ENCODE measurements at places on chromosomes 5 and 9. TPM values are rescaled to one million over a fixed set of nuclear protein-coding genes. Genes with fewer than 3 reads are reported as not detected.

DNA sequence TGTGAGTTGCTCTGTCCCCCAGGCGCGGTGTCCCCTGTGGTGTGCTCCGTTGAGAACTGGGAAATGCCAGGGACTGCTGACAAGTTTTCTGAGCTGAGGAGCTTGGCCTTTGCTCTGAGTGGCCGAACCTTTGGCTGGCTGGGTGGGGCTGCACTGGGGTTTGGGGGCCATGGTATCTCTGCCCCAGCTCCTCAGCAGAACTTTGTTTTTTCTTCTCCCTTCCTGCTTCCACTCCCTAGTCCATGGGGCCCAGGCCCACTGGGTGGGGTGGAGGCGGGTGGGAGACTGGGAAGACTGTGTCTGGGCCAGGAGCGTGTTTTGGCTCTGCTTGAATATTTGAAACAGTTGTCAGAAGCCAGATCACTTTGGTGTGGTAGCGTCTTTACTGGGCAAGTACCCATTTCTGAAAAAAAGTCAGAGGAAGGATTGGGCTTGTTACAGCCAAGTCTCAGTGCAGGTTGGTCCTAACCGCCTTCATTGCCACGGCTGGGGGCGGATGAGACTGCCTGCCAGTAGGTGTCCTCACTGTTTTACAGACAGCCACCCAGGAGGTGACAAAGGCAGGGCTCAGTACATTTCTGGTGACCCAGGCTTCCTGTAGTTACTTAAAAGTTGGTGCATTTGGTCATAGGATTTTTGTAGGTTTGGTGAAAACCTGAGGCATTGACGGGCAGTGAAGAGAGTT lies 92.7 kb downstream of the DAB2IP start:
- peak; percentile 60 for DNase-seq

- no peak for DNase-seq
Observed at GRCh38 chr5:2670940-2671339, 80.5 kb downstream of the IRX2 start.

GRCh38 chr9:92183449-92183848 lies 68.2 kb upstream of the SPTLC1 start:
- no peak for DNase-seq

DNA sequence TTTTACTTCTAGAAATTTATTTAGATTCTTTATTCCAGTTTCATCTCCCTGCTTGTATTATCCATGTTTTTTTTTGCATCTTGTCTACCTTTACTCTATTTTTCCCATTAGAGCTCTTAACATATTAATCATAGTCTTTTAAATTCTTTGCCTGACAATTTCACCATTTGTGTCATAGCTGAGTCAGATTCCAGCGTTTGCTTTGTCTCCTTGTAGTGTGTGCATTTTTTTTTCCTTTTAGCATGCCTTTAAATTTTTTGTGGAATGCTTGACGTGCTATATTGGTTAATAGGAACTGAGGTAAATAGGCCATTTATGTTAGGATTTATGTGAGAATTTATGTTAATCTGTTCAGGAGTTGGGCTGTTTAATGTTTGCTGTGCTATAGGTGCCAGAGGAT lies 41.8 kb upstream of the NFIL3 start:
- peak; percentile 81 for DNase-seq

DNA sequence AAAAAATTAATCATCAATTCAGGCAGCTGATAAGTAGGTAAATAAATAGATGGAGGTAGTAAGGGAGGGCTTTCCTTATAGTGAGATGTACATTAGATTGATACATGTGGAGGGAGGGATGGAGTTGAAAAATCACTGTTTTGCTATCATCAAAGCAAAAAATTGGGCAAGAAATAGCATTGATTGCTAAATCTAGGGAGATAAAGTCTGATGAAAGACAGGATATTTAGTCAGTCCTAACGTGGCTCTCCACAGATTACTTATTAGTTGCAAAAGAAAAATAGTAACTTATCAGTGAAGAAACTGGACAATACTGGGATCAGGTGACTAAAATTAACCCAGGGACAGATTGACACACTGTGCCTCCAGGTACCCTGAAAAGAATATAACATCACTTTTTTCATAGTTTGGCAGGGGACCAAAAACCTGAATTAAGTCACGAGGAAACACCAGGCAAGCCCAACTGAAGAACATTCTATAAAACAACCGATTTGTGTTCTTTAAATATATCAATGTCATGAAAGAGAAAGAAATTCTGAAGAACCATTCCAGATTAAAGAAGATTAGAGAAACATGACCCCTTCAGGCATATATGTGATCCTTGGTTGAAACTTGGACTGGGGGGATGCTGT lies 27.1 kb upstream of the GOLPH3 start:
- no peak for DNase-seq

DNA sequence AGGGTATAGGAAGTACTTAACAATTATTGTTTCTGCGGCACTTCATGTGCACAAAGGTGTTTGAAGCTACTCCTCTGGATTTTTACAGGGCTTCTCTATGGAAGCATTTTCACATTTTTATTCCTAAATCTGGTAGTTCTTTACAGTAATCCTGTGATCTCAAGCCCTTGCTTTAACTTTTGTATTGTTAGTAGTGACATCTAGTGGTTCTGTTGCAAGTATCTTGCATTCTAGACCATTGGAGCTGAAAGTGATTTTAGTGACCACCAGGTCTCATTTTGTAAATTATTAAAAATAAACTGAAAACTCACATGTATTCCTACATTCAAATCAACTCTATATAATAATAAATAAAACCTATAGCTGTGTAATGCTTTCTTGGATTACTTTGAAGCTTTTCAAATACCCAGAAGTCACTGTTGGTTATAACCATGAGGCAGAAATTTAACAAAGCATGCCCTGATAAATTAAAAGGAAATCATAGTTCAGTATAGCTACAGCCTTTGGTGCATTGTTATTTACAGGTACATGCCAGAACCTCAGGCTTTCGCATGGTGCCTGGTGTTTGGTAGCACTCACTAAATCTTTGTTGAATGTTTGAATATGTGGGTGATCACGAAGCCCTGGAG lies 18.9 kb downstream of the RPS23 start:
- peak; percentile 30 for DNase-seq

GRCh38 chr9:136081113-136081825 lies 13.8 kb downstream of the NACC2 start:
- DNase-seq: no peak

The SPINK7 gene
- total RNA-seq: not detected

The IRX4 gene
- not detected for total RNA-seq

The TMEM174 gene
- total RNA-seq: not detected

The ST8SIA4 gene
- total RNA-seq: 0.63 TPM
